ENCODE measurements at places on chromosomes 1 and 21.

DNA sequence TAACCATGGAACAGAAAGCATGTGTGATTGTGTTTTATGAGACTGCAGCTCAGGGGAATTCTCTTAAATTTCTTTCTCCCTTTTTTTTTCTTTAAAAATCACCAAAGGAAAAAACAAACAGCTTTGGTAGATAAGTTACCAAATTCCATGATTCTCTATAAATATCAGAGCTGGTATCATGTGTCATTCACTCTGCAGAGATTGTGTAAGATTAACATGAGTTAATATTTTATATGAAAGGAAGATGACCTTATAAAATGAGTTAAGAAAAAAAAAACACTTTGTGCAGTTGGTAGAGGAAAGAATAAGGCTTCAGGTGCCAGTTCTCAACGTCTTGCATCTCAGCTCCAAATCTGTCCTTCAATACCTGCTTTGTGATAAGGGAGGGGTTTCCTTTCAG is 238.2 kb upstream of the MAP1LC3C start:
- DNase-seq: no peak

DNA sequence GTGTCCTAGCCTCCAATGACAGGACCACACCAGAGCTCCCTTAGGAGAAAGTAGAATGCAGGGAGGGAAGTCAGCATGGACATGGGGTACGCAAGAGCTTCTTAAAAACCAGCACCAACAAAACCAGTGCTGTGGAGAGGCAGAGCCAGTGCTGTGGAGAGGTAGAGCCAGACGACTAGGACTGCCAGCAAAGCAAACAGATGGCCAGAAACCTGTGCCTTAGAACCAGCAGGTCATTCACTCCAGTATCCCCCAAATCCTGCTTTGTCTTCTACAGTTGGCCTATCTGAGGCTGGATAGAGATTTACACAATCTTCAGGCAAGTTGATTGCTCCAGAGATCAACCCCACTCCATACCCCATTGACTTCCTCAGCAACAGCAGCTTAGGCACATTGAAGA is 459.9 kb upstream of the CAMK1G start:
- no peak for DNase-seq

DNA sequence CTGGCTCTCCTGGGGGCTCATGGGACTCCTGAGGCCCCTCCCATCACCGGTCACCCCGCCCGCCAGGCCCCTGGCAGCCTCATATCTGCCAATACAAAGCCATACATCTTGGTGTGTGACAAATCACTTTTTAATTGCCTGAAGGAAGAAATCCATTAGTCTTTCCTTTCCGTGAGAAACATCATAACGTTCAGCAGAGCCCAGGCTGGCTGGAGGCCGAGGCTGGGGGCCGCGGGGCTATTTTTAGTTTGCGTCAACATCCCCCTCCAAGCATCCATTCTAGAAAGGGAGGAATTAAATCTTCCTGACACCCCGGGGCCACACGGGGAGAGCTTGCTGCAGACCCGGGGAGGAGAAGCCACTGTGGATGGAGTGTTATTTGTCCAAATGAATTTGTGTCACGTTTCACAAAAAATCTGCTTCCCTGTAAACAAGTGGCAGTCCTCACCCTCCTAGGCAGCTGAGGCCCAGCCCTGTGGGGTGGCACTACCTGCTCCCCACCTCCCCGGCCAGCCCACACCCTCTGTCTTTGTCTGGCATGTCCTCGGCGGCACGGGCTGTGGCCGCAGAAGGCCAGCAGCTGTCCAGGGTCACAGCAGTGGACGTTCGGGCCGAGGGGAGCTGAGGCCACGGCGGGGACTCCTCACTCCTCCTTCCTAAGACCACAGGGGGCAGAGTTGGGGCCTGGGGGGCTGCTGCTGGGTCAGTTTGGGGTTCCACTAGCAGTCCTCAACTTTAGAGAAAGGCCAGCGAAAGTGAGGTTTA is 236.9 kb upstream of the VAMP3 start:
- DNase-seq: no peak

- DNase-seq: no peak
Measured at GRCh38 chr1:107776900-107777663, 187.9 kb downstream of the VAV3 start.

DNA sequence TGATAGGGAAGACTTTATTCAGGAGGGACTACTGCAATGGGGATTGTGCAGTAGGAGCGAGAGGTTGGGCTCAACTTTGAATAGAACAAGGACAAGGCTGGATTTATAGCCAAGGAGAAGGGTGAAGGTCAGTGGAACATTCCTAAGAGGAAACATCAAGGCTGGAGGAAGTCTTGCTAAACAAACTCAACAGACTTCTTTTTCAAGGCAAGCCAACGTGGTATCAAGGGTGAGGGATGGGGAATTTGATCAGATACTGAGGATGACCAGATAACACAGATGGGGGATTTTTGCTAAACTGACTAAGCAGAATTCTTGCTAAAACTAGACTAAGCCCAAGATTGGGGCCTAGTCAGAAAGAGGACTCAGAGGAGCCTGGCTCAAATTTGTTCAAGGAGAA is 107.3 kb downstream of the DUSP10 start:
- no peak for DNase-seq

GRCh38 chr1:75430526-75430925 is 180.4 kb downstream of the SLC44A5 start:
- no peak for DNase-seq

- no peak for DNase-seq
Measured at GRCh38 chr1:53421208-53421607, 38.0 kb upstream of the DMRTB1 start.

GRCh38 chr21:43879348-43880110 is 14.5 kb downstream of the AGPAT3 start:
- DNase-seq: no peak

GRCh38 chr1:221449801-221450470 is 292.0 kb downstream of the DUSP10 start:
- no peak for DNase-seq

DNA sequence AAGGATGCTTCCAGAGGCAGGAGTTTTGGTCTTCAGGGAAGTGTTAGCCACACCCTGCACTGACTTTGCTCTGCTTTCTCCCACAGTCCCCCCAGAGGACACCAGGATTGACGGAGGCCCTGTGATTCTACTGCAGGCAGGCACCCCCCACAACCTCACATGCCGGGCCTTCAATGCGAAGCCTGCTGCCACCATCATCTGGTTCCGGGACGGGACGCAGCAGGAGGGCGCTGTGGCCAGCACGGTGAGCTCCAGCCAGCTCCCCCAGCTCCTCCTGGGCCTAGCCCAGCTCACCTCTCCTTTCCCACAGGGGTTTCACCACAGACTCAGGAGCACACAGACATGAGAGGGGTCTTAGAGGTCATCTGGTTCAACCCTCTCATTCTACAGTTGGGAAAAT is 90.9 kb downstream of the KIRREL1 start:
- no peak for DNase-seq

- peak; percentile 33 for DNase-seq
Measured at GRCh38 chr1:40877698-40878097, 15.5 kb upstream of the CITED4 start.

DNA sequence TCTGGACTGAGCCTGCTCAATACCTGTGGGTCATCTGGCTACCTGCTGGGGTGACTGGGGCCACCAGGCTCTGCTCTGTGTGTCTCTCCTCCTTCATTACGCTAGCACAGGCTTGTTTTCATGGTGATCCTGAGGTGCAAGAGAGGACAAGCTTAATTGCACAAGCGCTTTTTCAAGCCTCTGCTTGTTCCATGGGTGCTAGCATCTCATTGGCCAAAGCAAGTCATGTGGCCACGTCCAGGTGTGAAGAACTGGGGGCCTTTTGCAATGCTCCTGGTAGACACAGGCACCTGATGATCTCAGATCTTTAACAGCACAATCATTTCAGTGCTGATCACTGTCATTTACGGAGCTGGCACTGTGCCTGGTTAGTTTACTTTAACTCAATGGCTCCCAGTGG is 114.6 kb downstream of the KAZN start:
- no peak for DNase-seq

- no peak for DNase-seq
Measured at GRCh38 chr1:97163591-97164275, 442.1 kb downstream of the PTBP2 start.

GRCh38 chr1:32247983-32248889 is 1.2 kb downstream of the FAM167B start:
- DNase-seq: peak; percentile 77

DNA sequence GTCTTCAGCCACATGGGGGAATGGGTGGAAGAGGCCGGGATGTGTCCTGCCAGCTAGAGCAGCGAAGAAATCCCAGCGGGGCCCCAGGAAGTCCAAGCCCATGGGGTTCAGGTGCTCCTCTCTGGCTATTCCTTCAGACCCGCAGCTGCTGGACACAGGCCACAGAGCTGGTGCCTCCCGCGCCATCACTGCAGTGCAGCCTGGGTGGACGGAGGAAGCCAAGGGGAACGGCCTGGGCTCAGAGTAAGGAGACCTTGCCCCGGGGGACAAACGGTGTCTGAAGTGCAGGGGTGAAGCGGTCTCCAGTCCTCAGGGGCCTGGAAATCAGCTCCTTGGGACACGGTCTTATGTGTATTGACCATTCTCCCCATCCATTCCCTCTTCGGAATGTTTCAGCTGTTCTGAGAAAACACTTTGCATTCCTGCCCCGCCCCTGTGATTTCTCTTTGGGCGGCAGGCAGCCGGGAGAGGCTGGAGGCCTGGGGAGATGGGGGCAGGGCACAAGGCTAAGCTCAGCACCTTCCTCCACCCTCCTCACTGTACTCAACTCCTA is 18.4 kb downstream of the MTHFR start:
- DNase-seq: no peak

All from stimulated activated CD4-positive, alpha-beta T cell treated with anti-CD3 and anti-CD28 coated beads, Interleukin-12 subunit alpha, Interleukin-12 subunit beta, amount 100 ng/mL, for 4 hours (primary cell).